Common myeloid progenitor, CD34-positive (primary cell): ENCODE measurements at places on chromosomes 5 and 9.

- H3K27ac ChIP-seq = peak overlapping the region; percentile 75
- H3K27me3 ChIP-seq = no peaks in the 10 kb centered on the region
- DNase-seq = no peak
- H3K4me3 ChIP-seq = no peak overlapping the region
- H3K4me1 ChIP-seq = peaks cover 47% of the 10 kb centered on the region
Measured at GRCh38 chr5:131384616-131385214, 120.9 kb downstream of the CDC42SE2 start.

GRCh38 chr5:34037726-34038125 lies 5.3 kb downstream of the C1QTNF3 start:
- H3K27me3 ChIP-seq = no peaks in the 10 kb centered on the region
- H3K4me3 ChIP-seq = no peak overlapping the region
- peaks cover 16% of the 10 kb centered on the region for H3K36me3 ChIP-seq
- DNase-seq = no peak
- H3K27ac ChIP-seq = no peak overlapping the region
- H3K4me1 ChIP-seq = peaks cover under 1% of the 10 kb centered on the region

DNA sequence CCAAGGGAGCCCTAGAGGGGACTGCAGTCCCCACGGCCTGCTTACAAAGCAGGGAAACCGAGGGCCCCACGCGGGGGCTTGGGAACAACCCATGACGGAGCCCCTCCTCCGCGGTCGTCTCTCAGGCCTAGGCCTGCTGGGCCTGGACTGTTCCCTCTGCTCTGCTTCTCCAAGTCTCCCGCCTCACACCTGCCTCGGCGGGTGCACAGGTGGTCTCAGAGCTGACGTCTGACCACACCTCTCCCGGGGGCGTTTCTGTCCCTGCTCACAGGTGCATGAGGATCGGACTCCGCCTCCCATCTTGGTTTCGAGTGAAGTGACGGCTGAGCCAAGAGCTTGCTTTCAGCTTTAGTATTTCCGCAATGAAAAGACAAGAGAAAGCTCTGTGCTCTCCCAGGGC lies 72.1 kb downstream of the MRPL36 start:
- H3K36me3 ChIP-seq = no peaks in the 10 kb centered on the region
- peaks cover 52% of the 10 kb centered on the region for H3K27me3 ChIP-seq
- no peak for DNase-seq
- H3K27ac ChIP-seq = no peak overlapping the region

GRCh38 chr5:171351536-171352073 lies 36.0 kb upstream of the NPM1 start:
- no peak for DNase-seq
- H3K4me1 ChIP-seq = no peaks in the 10 kb centered on the region
- no peaks in the 10 kb centered on the region for H3K36me3 ChIP-seq
- no peaks in the 10 kb centered on the region for H3K27me3 ChIP-seq
- H3K4me3 ChIP-seq = no peak overlapping the region

DNA sequence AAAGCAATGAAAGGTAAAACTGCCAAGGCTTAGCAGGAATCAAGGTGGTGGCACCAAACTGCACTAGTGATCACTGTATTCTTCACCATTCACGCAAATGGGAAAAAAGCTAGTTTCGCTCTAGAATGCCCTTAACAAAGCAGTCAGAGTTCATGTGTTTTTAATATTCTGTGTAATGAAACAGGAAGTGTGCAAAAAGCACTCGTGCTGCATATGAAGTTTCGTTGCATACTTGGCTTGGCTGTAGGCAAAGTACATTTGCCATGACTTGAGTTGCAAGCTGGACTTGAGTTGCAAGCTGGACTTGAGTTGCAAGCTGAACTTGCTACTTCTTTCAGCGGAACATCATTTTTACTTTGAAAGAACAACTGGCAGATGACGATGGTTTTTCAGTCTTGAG lies 55.4 kb downstream of the FOXI1 start:
- no peak for DNase-seq
- H3K27me3 ChIP-seq = no peaks in the 10 kb centered on the region
- H3K36me3 ChIP-seq = no peaks in the 10 kb centered on the region
- H3K27ac ChIP-seq = no peak overlapping the region

DNA sequence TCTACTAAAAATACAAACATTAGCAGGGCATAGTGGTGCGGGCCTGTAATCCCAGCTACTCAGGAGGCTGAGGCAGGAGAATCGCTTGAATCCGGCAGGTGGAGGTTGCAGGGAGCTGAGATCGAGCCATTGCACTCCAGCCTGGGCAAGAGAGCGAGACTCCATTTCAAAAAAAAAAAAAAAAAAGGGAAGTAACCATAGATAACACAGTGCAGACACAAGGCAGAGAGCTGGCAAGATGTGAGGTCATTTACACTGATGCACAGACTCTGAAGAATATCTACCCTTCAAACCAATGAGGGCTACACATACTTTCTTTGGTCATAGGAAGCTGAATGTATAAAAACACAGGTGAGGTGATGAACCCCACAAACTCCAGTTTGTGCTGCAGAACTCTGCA lies 131.9 kb downstream of the DCP2 start:
- DNase-seq = peak; percentile 7
- H3K27me3 ChIP-seq = no peaks in the 10 kb centered on the region
- H3K4me1 ChIP-seq = no peaks in the 10 kb centered on the region
- H3K36me3 ChIP-seq = no peaks in the 10 kb centered on the region
- no peak overlapping the region for H3K4me3 ChIP-seq
- H3K27ac ChIP-seq = no peak overlapping the region
